ENCODE measurements at places on chromosomes 6 and 20.

DNA sequence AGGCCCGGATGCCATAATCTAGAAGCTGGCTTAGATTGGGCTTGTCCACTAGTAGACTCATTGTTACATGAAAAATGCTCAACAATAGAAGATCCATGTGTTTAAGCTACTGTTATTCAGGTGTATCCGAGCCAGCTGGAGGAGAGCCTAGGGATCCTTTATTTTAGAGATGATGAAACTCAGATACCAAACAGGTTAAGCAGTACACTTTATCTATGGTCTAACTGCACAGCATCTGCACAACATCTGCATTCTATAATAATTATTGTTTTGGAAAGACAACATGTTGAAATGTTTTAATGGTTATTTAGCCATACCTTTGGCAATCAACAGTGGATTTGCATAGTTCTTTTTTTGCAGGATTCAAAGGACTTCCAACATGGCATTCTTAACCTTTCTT lies 134.1 kb downstream of the RFPL4B start:
- DNase-seq = no peak

DNA sequence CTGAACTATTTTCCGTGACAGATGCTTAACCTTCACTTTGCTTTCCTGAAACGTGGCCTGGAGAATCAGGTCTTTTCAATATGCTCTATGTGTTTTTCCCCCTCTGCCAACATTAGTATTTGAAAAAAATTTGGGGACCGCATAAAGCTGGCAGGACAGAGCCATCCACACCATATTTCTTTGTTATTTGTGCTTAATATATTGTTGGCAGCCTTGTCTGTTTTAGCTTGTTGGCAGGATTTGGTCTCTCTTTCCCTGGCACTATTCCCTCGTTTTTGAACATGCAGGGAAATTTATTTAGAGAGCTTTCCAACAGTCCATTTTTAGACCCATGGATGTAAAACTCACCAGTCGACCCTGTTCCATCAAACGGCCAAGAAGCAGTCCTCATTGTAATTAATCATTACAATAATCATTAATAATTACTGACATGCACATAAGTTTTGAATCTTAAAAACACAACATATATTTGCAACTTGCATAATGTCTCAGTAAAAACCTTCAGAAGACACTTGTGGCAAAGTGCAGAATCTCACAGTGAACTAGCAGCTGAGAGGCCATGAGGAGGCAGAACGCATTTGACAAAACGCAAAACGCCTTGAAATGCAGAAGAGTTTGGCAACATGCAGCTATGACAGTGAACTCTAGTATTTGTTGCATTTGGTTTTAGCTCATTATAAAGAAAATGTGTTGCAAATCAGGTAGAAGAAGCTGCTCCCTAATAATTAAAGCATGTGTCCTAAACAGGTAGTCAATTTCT lies 514.2 kb downstream of the C6orf118 start:
- no peak for DNase-seq

DNA sequence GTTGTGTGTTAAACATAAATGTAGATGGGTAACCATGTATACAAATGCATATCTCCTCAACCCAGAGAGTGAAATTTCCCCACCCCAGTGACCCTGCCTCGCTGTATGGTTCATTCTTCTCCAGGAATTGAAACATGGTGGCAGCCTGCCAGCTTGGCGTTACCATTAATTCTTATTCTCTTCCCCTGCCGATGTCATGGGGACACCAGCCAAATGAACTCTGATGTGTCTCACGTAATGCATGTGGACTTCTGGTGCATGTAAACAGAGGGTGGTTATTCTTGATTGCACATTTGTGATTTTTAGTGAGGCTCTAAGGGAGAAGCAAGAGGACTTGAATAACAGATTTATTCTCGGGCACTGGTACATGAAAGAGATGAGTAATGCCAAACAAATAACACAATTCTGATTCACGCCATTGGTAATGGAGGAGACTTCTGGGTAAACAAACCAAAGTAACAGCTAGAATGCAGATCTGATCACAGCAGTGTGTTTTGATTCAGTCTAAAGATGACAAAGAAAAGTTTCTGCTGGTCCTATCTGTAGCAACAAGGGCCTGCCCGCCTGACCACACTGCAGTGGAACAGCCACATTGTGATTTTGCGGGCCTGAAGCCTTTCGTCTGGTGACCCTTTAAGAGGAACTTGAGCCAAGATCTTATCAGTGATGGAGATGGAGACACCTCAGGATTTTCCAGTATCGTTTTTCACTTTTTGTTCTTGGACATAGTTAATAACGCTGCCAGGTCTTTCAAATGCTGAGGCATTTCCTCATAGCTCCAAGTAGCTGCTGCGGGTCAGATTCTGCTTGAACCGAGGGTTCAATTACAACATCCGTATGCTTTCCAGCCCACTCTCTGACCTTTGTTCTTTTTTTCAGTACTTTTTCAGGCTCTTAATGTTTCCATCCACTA lies 171.8 kb upstream of the AKAP12 start:
- DNase-seq = no peak

DNA sequence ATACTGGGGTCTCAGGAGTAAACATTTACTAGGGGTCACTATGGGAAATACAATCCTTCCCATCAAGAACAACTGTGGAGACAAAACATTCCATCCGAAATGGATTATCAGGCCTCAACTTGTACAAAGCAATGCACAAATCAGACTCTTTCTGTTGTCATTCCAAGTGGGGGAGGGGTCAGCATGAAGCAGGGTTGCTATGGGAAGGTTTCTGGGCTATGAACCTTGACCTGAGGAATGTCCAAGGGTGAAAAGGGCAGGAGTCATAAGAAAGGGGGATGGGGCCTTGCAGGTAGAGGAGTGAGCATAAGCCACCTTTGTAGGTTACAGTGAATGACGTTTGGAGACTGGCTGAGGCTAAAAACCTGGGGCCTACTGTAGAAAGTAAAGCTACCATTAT lies 3.1 kb downstream of the METTL24 start:
- DNase-seq = no peak

DNA sequence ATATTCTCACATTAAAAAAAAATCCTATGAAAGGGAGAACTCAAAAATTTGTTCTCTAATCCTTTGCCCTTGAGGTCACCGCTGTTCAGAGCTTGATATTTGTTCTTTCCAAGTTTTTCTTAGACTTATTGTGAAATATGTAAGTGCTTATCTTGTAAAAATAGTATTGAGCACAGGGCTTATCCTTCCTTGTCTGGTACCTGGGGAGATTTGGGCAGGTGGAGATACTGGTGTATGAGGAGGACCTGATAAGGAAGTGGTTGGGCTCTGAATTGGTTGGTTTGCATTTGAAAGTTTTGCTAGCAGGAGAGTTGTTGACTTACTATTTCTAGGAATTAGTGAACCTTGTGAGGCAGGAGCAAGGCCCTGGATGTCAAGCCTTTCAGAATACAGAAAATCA lies 28.9 kb upstream of the ANKEF1 start:
- DNase-seq = peak; percentile 19

DNA sequence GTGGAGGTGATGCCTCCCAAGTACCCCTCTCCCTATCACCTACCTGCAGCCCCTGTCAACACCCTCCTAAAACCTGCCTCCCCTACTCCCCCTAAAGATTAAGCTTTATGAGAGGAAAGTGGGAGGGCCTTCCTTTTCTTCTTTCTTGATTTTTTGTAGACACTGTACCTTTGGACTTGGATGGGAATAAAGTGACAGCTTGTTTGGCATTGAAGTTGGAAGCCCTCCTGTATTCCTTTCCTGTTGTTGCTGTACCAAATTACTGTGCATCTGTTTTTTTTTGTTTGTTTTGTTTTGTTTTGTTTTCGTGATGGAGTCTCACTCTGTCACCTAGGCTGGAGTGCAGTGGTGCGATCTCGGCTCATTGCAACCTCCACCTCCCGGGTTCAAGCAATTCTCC lies 99.3 kb upstream of the NFATC2 start:
- no peak for DNase-seq

- DNase-seq = no peak
Measured at GRCh38 chr6:24441599-24441904, 38.8 kb downstream of the MRS2 start.

DNA sequence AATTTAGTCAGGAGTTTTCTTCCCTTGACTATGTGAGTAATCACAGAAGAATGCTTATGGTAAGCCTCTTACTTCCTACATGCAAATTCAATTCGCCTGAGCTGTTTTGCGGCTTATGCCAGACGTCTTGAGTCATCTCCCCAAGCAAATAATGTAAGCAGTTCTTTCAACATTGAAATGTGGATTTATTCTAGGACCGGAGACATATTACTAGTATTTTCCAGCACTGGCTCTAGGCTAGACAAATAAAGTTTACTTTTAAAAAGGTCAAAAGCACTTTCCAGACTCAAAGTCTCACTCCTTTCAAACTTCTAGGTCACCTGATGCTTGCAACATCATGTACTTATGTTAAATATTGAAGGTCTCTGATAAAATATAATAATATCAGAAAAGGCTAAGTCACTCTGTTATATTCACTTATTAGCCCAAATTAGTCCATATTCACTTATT lies 38.1 kb upstream of the NOX3 start:
- DNase-seq = no peak

GRCh38 chr6:169722362-169723199 lies 1.7 kb downstream of the PHF10 start:
- peak; percentile 62 for DNase-seq
